Activated T-helper 1 cell treated with anti-CD3 and anti-CD28 coated beads, Interleukin-2, amount 50 U/mL, for 16 hours (primary cell): ENCODE measurements at places on chromosomes 6 and 20.
A peak's percentile ranks its signal among the peaks of the same experiment; 100 is the strongest.

DNA sequence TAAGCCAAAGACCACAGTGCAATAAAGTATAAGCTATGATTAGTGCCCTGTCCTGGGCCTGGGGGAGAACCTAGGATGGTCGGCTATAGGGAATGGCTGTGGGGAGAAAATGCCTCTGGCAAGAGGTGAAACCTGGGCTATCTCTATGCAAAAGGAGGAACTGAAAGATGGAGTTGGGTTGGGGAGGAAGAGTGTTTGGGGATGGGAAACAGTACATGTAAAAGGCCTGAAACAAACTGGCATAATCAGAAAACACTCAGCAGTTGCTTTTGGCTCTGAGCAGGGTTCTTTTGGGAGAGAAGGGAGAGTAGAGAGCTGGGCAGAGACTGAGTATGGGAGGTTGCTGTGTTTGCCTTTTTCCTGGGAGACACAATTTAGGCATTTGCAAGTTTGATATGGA is 31.9 kb upstream of the FUCA2 start:
- no peak for DNase-seq

DNA sequence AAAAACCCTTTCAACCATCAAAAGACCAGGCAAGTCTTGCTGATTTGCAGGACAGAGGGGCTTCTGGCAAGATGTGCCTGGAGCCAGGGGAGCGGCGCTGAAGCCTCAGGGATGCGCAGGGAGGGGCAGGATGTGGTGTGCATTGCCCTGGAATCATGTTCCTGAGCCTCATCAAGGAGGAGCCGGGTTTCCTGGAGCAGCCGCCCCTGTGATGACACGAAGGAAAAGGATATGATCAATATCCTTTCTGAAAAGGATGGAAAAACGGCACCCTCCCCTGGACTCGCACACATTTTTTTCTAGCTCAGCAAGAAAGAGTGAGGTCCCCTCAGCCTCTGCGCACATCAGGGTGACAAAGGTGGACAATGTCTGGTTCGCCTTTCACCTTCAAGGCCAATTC is 173.1 kb upstream of the SSTR4 start:
- no peak for DNase-seq

- no peak for DNase-seq
These were observed 243.9 kb downstream of the HAO1 start for GRCh38 chr20:7696311-7696710.

GRCh38 chr6:46002264-46002663 is 13.4 kb downstream of the CLIC5 start:
- DNase-seq, result no peak

GRCh38 chr6:14120546-14120945 is 3.0 kb downstream of the CD83 start:
- no peak for DNase-seq

- no peak for DNase-seq
These were observed 17.2 kb upstream of the TBC1D20 start for GRCh38 chr20:479487-479886.

GRCh38 chr6:97282238-97282725 is 734 bp downstream of the MMS22L start:
- DNase-seq, result no peak

GRCh38 chr20:24495266-24495665 is 25.8 kb downstream of the SYNDIG1 start:
- DNase-seq, result no peak

- DNase-seq, result no peak
These were observed 308.2 kb downstream of the CD83 start for GRCh38 chr6:14425805-14426204.

DNA sequence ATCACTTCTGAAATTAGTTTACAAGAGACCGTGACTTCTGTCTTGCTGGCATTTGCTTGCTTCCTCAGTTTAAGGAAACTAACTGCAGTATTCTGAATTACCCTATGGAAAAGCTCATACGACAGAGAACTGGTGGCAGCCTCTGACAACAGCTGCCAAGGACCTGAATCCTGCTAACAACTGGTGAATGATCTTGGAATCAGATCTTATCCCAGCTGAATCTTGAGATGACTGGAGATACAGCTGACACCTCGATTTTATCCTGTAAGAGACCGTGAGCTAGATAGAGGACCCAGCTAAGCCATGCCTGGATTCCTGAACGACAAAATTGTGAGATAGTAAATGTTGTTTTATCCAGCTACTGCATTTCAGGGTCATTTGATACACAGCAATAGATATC is 202.3 kb downstream of the OGFRL1 start:
- no peak for DNase-seq

- no peak for DNase-seq
These were observed 6.9 kb upstream of the DAAM2 start for GRCh38 chr6:39785281-39785680.

DNA sequence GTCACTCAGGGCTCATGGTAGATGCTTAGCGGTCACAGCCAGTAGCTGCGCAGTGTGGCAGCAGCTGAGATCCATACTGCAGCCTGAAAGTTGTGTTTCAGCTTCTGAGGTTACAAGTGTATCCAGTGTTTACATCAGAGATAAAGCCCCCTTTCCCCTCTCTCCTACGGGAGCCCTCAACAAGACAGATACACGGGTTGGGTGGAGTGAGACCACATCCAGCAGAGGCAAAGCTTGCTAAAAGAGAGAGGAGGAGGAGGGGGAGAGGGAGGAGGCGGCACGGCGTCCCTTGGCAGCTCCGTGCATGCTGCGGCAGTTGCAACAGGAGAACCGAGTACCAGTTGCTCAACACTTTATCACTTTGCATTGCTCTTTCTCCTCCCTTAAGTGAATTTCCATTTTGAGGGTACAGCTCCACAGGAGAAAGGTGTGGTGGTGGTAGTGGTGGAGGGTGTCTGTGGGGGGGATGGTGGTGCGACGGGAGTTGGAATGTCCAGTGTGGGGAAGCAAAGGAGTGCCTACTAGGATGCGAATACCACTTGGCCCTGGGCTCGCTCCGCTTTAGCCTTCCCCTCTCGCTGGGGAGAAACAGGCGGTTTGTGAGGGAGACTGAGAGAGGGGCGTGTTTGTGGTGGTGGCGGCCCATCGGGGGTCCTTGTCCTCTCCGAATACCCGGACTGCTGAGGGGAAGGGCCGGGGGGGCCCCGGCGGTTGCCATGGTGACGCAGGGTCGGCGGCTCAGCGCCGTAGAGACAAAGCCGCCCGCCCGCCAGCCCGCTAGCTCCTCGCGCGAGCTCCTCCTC is 405 bp upstream of the RNF182 start:
- DNase-seq, result peak; percentile 18

GRCh38 chr20:1848373-1848772 is 46.8 kb upstream of the SIRPA start:
- DNase-seq, result no peak

DNA sequence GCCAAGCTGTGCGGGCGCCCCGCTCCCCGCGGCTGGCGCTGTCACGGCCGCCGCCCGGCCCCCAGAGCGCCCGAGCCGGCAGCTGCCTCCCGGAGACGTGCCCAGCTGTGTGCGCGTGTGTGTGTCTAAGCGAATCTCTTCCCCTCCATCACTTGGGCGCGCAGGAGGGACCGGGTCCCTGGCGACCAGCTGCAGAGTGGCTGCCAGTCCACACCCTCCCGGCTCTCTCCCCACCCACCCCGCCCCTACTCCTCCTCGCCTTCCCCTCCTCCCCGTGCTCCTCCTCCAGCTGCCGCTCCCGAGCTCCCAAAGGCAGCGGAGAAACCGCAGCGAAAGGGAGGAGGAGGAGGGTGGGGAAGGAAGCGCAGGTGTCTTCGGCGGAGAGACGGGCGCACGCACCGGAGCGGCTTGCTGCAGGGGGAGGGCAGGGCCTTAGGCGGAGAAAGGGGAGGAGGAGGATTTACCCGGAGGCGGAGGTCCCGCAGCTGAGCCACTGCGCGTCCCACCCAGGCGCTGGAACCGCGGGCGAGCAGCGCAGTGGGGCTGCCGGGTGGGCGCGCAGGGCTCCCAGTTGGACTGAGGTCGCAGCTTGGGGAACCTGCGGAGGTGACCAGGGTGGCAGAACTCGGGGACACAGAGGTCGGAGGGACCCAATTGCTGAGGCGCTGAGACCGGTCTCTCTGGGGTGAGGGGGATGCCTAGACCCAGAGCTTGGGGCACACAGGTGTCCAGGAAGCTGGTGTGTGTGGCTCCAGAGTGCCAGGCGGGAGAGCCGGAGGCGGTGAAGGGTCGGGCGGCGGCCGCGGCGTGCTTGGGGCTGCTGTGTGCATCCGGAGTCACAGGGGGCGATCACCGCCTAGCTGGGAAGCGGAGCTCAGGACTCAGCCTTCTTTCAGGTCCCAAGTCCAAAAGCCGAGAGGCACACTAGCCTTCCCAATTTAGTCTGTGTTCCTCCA is at the start of gene HS3ST5:
Gene HS3ST5 (minus strand): TSS at position 198 of the 956 bp plus-strand sequence. CDS start 280,178 bp downstream, outside the sequence.
- DNase-seq, result no peak

DNA sequence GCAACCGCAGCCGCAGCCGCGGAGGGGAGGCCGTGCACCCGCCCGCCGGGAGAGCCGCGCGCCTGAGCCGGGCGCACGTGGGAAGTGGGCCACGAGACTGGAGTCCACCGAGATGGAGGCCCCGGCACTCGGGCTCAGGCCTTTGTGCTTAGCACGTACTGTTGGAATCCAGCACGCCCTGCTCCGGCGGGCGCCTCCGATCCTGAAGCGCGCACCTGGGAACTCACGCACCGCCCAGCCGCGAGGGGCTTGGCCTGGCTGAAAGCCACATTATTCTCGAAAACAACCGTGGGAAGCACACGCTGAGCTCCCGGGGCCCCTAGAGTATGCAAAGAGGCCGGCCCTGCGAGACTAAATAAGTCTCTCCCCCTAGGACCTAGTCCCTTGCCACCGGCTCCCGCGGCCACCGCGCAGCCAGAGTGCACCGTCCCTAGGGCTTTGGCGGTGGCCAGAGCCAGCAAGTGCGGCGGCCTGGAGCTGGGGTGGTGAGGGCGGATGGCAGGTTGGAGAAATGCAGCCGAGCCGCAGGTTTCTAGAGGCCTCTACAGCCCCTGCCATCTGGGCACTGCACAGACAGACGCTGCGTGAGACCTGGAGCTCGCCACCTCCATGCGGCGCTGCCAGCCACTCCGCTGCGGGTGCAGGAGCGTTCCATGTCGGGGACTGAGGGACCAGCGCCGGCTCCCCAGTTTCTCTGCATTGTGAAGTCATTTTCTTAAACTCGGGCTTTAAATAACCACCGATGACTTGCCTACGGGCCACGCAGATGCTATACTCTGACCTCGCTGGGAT is 42.0 kb upstream of the LY86 start:
- no peak for DNase-seq

GRCh38 chr6:71048320-71049164 is 91.7 kb upstream of the B3GAT2 start:
- no peak for DNase-seq

- no peak for DNase-seq
These were observed 896.8 kb downstream of the C6orf118 start for GRCh38 chr6:164412566-164412965.

DNA sequence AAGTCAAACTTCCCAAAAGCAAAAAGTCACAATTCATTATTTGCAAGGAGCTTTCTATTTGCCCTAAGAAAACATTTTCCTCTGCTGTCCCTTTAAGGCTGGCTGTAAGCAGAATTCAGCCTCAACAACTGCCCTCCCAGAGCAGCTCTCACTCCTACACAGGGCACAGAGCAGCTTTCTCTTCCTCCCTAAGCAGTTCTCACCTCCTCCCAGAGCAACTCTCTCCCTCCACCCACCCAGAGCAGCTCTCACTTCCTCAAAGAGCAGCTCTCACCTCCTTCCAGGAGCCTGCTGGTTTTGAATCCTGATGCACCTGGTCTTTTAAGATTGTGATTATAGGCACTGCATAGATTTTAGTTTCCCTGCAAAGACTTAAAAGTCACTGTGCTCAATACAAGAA is 120.6 kb upstream of the TMEM181 start:
- no peak for DNase-seq

GRCh38 chr6:91653076-91653723 is 1066.3 kb upstream of the MAP3K7 start:
- DNase-seq, result no peak

DNA sequence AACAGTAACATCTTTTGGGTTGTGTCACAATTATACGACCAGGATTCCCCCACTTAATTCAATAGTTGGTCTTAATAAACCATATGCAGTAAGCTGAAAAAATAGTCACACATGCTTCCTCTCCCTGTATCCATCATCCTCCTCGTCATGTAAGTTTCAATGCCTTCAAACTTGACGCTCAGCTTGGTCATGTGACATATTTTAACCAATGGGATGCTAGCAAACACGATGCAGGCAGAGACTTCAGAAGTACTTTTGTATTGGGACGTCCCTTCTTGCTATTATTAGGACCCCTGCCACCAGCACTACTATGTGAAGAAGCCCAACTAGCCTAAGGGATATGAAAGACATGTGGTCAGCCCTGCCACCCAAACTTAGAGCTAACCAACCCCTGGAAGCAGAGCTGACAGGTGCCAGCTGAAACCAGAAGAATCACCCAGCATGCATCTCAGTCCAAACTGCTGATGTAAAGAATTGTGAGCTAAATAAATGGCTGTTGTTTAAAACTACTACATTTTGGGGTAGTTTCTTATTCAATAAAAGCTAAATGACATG is 49.3 kb downstream of the CGA start:
- no peak for DNase-seq

GRCh38 chr6:145648149-145648548 is 87.2 kb downstream of the EPM2A start:
- no peak for DNase-seq

- no peak for DNase-seq
These were observed 28.1 kb upstream of the AKAP7 start for GRCh38 chr6:131107151-131107550.

DNA sequence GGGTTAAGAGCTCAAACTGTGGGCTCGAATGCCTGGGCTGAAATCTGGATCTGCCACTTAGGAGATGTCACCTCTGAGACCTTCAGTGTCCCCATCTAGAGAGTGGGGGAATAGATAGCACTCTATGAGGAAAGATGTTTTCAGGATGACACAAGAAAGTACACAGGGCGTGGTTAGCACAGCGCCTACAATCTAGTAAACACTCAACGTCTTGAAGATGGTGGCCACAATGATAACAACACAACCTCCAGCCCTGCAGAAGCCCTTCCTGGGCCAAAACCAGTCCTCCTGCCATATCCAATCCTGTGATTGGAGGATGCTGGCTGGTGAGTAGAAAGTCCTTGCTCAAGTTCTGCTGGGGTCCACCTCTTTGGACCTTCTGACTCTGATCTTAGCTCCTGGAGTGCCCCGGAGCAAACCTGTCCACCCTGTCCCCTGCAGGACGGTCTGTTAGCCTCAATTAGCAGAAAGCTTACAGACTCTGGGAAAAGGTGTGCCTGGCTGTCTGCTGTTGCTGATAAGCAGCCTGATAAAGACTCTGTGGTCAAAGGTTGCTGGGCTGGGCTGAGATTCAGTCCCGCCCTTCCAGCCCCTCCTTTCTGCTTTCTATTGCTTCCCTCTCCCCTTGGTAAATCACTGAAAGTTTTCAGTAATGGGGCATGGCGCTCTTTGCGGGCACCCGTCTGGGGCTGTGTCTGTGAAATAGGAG is 8.2 kb downstream of the EDN3 start:
- no peak for DNase-seq

GRCh38 chr20:49636447-49636846 is 68.5 kb upstream of the PTGIS start:
- no peak for DNase-seq

DNA sequence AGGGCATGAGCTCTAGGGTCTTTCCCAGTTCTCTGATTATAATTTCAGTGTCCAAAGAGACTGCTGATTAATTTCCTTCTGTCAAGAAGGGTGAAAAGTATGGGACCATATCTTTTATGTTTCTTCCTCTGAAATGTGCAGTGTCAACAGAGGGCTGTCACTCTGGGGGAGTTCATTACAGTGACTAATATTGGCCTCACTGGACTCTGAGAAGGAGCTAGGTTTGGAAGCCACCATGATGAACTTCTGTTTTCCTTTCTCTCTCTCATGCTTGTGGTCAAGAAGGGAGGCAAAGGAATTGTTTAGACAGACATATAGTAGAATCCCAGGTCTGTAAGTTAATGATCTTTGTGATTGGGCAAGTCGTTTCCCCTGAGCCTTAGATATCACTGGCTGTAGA is 41.8 kb upstream of the BMP6 start:
- no peak for DNase-seq

GRCh38 chr6:130140084-130140483 is 82.7 kb downstream of the SAMD3 start:
- no peak for DNase-seq
